NCI-H345 (cell line): ENCODE measurements at places on chromosomes 3 and 15.

DNA sequence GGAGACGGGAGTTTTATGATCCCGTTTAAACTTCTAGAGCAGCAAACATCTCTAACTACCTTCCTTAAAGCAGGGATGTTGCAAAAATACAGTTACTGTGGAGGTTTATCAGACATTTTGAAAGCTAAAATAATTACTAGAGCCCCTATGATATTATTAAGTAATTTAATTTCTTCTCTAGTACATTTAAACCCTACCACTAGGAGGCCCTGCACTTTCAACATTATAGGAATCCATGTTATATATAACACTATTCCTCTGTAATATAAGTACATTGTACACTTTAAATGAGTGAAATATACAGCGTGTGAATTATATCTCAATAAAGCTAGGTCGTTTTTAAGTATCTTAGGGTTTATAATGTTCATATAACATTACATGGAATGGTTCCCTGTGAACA lies 11.5 kb downstream of the SETMAR start:
- no peak for DNase-seq

DNA sequence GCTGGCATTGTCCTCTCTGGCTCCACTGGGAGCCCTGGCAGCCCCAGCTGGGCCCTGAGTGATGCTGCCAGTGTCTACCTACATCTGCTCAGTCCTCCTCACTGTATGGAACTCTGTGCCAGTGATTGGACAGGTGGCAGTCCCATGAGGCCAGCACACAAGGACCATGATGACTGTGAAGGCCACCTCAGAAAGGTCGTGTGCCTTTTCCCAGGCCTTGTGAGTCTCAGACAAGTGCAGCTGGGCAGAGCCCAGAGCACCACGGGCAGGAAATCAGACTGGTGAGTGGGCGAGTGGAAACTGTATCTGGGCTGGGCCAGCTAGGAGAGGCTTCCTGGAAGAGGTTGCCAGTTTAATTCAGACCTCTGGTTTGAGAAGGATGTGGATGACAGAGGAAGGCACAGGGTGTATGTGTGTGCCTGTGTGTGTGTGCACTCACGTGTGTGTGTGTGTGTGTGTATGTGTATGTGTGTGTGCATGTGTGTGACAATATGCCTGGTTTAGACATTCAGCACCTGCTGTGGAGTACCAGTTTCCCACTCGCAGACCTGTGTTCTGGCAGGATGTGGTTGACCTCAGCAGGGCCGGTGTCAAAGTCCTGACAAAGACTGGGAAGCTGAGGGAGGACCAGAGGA lies 7.0 kb downstream of the MAPKAPK3 start:
- no peak for DNase-seq

GRCh38 chr3:195366200-195366925 lies 76.5 kb downstream of the ACAP2 start:
- DNase-seq = no peak

DNA sequence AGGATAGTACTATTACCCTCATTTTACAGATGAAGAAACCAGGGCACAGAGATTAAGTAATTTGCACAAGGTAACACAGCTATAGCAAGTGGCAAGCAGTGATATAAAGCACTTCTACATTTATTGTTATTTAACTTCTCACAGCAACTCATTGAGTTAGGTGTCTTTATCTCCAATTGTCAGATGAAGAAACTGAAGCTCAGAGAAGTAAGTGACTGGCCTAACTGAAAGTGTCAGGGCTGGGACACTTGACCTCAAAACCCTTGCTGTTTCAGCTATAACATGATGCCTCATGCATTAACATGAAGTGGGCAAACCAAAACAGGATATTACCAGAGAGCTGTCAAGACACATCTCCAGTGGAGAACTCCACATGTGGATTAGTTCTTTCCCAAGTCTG lies 65.8 kb upstream of the LEKR1 start:
- DNase-seq = no peak

GRCh38 chr15:80934761-80935221 lies 54.8 kb downstream of the MESD start:
- DNase-seq = no peak

GRCh38 chr15:101489237-101489598 lies 289 bp downstream of the PCSK6 start:
- DNase-seq = peak; percentile 32

DNA sequence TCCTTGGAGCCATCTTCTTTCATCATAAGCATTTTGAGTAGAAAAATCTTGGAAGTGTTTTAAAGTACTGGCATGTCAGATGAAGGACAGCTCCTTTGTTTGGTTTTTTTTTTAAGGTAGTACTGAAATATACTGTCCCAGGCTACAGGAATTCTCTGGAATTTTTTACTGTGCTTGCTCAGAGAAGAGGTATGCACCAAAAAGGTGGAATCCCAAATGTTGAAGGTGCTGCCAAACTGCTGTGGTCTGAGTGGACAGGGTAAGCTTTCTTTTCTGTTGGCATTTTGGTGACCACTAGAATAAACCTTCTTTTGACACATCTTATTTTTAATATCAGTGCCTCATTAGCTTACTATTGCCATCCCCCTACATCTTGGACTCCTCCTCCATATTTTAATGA lies 7.2 kb downstream of the GNL3 start:
- no peak for DNase-seq

GRCh38 chr3:187271582-187271981 lies 20.0 kb downstream of the MASP1 start:
- DNase-seq = no peak

DNA sequence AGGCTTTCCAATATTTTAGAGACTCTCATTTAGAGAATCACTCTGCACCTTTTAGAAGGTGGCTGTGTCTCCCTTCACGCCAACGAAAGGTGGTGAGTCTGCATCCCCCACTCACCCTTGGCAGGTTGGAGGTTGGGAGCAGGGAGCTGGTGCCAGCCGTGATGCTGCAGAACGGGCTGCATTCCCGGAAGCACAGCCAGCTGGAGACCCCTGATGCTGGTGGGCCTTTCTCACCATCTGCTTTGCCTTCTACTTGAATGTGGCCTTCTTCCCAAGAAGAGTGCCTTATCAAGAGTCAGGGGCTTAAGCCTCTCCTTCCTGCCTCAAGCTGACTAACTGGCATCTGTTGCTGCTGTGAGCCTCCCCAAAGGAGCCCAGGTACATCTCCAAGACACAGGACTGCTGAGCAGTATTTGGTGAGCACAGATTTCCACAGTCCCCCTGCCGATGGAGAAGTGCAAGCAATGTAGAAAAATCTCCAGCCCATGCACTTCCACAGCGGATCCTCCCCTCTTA lies 17.7 kb upstream of the HEG1 start:
- DNase-seq = no peak

- DNase-seq = no peak
Observed at GRCh38 chr3:130854208-130854864, 39.5 kb upstream of the ATP2C1 start.

- DNase-seq = no peak
Observed at GRCh38 chr3:63921741-63922482, 9.7 kb upstream of the SCAANT1 start.

- DNase-seq = no peak
Observed at GRCh38 chr15:89016549-89017041, 71.7 kb upstream of the ABHD2 start.

DNA sequence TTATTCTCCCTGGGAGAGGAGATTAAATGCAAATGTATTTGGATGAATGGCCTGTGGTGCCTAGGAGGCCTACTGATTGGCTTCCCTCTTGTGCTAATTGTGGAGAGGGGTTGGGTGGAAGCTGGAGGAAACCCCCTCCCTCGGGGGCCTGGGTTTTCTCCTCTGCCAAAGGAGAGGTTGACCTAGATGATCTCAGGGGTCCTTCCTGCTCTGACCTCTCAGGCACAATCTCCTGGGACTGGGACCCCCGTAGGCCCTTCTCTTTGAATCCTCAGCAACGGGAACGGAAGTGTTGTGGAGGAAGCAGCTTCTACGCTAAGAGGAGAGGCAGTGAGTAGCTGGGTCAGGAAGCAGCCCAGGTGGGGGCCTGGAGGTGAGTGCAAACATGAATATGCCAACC lies 40.5 kb upstream of the MAGEF1 start:
- DNase-seq = no peak

DNA sequence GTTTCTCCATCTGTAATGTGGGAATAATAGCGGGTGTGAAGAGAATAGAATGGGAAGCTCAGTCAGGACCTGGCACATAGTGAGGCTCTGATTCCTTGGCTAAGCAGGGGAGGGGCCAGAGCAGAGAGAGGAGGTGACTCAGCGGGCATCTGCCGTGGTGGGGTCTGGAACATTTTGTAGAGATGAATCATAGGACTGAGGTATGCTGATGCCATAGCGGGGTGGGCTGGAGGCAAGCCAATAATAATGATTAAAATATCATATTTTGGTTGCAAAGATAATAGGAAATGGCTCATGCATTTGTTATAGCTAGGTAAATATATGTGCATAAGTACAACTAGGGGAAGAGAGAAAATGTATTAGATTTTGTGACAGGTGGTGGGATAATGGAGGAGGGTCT lies 11.2 kb downstream of the TGM4 start:
- DNase-seq = no peak

DNA sequence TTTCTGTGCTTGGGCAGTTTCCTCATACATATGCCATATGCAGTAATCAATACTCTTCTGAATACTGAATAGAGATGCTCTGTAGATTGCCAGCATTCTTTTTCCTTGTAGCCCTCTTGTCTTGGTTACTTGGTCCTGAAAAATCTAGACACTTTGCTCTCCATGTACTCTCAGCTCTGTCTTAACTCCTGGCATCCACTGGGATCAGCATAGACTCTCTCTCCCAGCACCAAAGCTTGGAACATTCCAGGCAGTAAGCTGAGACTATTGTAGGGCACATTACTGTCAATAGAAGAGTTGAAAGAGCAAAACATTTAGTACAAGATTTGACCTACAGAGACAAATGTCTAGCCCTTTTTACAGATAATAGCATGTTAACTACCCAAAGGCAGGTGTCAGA lies 1100.3 kb downstream of the TBL1XR1 start:
- no peak for DNase-seq

DNA sequence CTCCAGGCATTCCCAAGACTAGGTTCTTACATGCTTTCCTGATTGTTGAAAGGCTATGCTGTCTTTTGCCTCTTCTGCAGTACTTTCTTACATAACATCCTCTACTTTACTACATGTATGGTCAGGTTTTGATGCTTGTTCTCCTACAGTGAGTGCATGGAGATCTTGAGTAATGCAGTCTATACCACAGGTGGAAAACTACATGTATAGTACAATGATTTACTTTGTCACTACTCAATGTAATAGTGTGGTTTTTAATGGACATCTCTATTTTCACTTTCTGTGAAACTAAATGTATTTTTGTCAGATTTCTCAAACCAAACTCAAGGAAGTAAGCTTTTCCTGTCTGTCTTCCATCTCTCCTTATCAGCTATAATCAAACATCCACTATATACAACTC lies 657.0 kb downstream of the TUSC7 start:
- no peak for DNase-seq

- no peak for DNase-seq
Observed at GRCh38 chr3:50648313-50648712, 26.4 kb upstream of the DOCK3 start.

- DNase-seq = peak; percentile 1
Observed at GRCh38 chr3:137642831-137643230, 121.3 kb upstream of the SOX14 start.

GRCh38 chr3:74233091-74233490 lies 381.4 kb downstream of the CNTN3 start:
- DNase-seq = no peak

DNA sequence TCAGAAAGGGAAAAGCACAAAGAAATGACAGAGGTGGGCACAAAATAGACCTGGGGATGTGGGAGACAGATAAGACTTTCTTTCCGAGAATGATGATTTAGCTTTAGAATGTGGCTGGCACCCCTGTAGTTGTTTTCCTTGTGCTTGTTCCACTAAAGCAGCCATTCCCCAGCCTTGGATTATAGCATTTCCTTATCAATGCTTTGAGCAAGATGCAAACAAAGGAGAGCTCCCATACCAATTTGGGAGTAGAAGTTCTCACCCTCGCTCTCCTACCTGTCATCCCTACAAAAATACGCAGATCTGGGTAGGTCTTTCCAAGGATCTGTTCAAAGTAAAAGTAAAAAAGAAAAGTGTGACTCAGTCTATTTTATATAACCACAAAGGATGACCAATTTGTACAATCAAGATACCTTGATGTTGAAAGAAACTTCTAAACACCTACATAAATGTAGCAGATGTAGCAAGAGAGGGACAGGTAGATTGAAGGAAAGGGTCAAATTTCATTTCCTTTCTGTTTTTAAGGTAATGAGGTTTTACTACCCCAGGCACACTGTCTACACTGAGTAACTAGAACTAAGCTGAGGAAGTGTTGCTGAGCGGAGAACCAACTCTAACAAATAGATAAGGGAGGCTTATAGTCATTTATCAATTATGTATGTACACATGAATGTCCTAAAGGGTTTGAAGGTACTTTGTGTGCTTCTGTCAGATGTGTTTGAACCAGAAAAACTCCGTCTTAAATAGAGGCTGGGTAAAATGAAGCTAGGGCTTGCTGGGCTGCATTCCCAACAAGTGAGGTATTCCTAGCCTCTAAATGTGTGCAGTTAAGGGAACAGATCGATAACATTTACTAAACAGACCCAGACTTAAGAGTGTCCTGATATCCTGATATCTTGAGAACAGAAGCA lies 91.1 kb upstream of the LRRN1 start:
- no peak for DNase-seq

- DNase-seq = no peak
Observed at GRCh38 chr15:90560229-90560776, 30.6 kb downstream of the CRTC3 start.

DNA sequence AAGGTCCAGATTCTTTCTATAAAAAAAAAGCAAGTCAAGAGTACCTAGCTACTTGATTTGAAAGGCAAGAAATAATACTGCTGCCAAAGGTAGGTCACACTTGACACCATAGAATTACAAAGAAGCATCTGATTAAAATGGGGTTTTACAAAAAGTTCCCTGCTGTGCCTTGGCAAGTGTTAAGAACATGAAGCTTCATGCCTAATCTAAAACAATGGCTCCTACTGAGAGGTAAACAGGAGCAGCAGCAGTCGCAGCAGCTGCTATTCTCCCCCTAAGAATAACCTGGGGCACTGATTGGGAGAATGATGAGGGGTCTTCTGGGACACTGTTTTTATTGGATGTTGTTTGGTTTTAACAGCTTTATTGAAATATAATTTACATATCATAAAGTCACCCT lies 14.1 kb downstream of the UBP1 start:
- DNase-seq = peak; percentile 93

GRCh38 chr3:43155464-43156121 lies 49.7 kb upstream of the POMGNT2 start:
- no peak for DNase-seq

GRCh38 chr3:192296845-192297244 lies 430.5 kb downstream of the FGF12 start:
- DNase-seq = no peak

DNA sequence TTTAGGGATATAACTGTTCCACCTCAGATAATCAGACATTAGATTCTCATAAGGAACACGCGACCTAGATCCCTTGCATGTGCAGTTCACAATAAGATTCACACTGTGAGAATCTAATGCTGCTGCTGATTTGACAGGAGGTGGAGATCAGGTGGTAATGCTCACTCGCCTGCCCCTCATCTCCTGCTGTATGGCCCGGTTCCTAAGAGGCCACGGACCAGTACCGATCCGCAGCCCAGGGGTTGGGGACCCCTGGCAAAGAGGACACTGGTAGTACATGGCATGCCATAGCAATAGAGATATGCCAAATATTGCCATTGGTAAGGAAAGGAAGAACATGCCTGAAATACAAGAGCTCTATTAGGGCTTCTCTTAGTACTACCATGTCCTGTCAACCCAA lies 59.7 kb downstream of the LSM3 start:
- no peak for DNase-seq

- DNase-seq = no peak
Observed at GRCh38 chr15:61906961-61907752, 153.1 kb downstream of the VPS13C start.
